ENCODE measurements at places on chromosomes 5 and 9.
A peak's percentile ranks its signal among the peaks of the same experiment; 100 is the strongest.

GRCh38 chr5:122311497-122311960 is 508 bp upstream of the SNCAIP start:
- DNase-seq = no peak

DNA sequence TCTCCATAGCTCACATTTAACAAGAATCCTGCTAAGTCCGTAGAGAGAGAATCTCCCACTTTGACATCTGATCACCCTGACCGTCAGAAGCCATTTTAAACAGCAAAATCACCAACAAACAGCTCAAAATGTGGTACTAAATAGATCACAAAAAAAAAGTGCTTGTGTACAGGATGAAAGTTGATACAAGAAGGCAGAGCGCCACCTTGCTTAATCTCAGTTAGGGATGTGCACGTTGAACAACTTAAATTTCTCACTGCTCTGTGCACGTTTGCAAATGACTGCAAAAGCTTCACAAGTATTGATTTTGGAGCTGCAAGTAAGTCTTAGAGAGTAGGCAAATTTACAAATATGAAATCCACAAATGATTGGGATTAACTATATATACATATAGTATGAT is 63.1 kb upstream of the NREP start:
- DNase-seq = no peak

GRCh38 chr9:137240318-137240840 is 708 bp upstream of the TUBB4B start:
- no peak for DNase-seq

GRCh38 chr5:147084702-147085101 is 150.1 kb upstream of the STK32A start:
- DNase-seq = no peak

DNA sequence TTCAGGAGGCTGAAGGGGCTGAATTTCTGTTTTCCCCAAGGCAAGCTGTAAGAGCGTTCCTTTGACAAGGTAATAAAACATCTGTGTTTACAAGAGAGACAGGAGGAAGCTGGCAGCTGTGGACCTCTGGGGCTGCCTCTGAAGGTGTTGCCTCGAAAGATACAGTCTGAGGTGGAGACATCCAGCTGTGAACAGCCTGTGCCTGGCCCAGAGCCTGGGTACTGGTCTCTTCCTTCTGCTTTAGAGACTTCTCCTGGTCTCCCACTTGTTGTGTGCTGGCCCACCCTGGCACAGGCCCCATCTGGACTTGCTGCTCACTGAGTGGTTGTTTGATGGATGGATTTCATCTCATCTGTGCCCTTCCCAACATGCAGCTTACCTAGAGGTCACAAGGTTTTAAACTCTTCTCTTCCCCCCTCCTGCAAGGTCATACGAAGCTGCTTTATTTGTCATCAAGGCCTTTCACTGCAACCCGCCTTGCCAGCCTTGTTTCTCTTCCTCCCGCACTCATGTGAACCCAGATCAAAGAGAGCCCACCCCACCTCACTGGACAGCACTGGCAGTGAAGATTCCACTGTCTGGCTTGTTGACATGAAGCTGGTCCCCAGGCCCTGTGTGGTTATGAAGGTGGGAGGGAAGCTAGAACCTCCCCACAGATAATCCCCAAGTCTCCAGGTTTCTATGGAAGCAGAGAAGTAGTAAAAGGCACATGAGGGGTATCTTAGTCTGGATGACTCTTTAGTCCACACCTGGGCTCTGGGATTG is 35.0 kb upstream of the ALDH1B1 start:
- DNase-seq = no peak

- no peak for DNase-seq
These were observed 18.1 kb upstream of the CLK4 start for GRCh38 chr5:178644826-178645545.

DNA sequence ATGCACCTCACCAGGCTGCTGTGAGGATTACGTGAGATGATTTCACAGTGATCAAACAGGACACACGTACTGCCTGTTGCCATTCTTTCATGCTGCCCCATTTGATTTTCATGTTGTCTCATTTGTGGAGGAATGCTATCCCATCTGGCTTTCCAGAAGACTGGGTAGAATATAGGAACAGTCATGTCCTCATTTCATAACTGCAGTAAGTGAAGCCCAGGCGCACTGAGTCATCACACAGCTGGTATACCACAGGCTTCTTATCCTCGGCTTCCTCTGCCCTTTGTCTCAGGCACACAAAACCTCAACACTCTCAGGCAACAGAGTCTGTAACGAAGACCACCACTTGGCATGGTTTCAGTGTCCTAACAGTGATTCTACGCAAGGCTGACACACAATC is 62.3 kb downstream of the LHFPL2 start:
- peak; percentile 31 for DNase-seq

DNA sequence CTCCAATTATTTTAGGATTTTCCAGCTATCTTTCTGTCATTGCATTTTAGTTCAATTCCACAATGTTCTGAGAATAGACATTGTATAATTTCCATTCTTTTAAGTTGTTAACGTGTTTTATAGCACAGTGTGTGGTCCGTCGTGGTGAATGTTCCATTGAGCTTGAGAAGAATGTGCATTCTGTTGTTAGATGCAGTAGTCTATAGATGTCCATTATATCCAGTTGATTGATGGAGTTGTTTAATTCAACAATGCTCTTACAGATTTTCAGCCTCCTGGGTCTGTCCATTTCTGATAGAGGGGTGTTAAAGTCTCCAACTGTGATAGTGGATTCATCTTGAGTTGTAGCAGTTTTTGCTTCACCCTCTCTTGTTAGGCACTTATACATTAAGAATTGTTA is 1587.7 kb upstream of the NUDT12 start:
- no peak for DNase-seq

- DNase-seq = no peak
These were observed 7.0 kb downstream of the SARDH start for GRCh38 chr9:133730994-133731715.

- DNase-seq = no peak
These were observed 904.5 kb downstream of the NR2F1-AS1 start for GRCh38 chr5:92676215-92677165.

- no peak for DNase-seq
These were observed 266.0 kb upstream of the TRIM32 start for GRCh38 chr9:116420993-116421538.

- no peak for DNase-seq
These were observed 69.6 kb downstream of the FBXL17 start for GRCh38 chr5:108312258-108312657.

DNA sequence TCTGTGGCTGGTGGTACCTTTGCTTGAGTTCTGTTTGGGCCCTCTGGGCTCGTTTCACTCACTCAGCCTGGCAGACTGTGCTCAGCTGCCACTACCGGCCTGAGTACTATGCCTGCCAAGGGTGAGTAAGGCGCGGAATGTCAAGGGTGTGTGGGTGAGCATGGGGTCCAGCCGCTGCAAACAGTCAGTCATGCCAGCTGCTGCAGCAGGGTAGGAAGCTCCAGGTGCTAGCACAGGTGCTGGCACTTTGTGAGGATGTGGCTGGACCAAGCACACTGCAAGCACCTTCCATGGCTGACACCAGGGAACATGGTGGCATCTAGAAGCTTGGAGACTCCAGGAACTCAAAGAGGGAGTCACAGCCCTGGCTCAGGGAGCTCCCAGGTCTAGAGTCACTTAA is 368.6 kb upstream of the ACO1 start:
- DNase-seq = no peak

DNA sequence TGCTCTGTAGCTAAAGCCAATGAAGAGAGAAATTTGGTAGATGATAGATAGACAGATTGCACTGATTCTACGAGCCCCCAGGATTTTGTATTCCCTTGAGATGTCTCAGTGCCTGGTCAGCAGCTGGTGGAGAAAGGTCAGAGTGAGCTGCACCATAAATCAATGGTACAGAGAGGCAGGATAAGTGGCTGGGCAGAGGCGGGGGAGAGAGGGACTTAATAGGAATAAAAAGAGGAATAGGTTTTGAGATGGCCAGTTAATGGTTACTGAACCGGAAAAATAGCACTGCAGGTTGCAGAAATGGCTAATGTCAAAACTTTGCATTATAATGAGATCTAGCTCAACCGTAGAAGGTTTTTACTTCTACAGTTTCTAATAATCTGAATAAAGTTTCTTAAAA is 47.9 kb upstream of the SLC12A2 start:
- no peak for DNase-seq

GRCh38 chr5:9784231-9784630 is 154.1 kb upstream of the TAS2R1 start:
- no peak for DNase-seq

GRCh38 chr5:172973127-172973916 is 10.2 kb upstream of the ATP6V0E1 start:
- DNase-seq = no peak

DNA sequence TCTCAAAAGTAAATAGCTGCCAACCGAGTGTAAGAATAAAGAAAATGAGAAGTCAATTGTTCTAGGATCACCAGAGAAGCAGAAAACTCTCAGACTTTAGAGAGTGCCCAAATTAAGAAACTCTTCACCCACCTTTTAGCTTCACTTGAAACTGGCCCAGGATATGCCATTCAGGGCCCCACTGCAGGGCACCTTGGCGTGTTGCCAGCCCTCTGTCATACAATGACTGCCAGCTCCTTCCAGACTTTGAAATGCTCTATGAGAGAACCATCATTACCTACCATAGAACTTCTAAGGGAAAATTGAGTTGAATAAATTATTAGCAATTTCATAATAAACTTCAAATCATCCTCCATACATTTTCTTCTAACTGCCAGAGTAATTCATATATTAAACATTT is 240.5 kb downstream of the CETN3 start:
- no peak for DNase-seq

GRCh38 chr5:95725071-95725820 is 5.9 kb upstream of the RHOBTB3 start:
- DNase-seq = no peak

- peak; percentile 19 for DNase-seq
These were observed 548.6 kb upstream of the TLE4 start for GRCh38 chr9:79023134-79023580.

- no peak for DNase-seq
These were observed 80.8 kb downstream of the LMNB1 start for GRCh38 chr5:126857472-126858410.

- DNase-seq = no peak
These were observed 253.1 kb downstream of the TLR4 start for GRCh38 chr9:117957267-117957666.

- no peak for DNase-seq
These were observed 28.2 kb downstream of the LIFR start for GRCh38 chr5:38528162-38528703.

- no peak for DNase-seq
These were observed 244.3 kb downstream of the DENND1A start for GRCh38 chr9:123685489-123686083.

DNA sequence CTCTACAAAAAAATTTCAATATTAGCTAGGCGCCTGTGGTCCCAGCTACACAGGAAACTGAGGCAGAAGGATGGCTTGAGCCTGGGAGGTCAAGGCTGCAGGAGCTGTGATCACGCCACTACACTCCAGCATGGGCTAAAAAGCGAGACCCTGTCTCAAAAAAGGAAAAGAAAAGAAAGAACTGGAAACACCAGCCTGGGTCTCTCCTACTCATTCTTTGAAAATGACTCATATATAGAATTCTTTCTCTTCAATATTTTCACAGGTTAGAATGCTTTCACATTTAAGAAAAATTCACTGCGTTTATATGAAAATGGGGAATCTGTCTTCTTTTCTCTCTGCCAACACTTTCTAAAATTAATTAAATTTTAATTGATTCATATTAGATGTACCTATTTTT is 115.6 kb downstream of the TRPM6 start:
- no peak for DNase-seq

GRCh38 chr9:121574774-121575519 is 75.3 kb upstream of the GGTA1 start:
- DNase-seq = no peak

DNA sequence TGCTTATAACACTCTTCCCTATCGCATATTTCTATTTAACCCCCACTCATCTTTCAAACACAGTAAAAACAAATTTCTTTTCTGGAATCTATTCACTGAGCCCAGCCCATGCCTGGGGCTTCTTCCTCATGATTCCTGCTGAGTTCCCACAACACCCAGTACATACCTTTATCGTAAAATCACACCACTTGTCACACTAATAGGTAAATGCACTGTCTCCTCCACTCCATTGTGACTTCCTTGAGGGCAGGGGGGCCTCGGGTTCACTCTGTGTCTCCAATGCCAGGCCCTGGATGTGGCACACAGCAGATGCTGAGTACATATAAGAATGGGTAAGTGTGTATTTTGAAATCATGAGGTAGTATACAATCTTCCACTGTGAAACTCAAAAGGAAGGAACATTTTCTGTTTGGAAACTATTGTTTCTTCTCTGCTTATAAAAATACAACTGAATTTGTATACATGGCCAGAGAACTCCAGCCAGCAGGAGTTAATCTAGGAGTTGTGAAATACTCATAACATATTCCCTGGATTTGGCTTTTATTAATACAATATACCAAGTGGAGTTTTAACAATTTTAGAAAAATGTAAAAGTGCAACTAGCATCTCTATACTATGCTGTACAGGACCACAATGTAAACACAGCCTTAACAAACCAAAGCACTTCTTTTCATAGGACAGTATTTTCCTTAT is 7.2 kb downstream of the PLK2 start:
- DNase-seq = no peak

DNA sequence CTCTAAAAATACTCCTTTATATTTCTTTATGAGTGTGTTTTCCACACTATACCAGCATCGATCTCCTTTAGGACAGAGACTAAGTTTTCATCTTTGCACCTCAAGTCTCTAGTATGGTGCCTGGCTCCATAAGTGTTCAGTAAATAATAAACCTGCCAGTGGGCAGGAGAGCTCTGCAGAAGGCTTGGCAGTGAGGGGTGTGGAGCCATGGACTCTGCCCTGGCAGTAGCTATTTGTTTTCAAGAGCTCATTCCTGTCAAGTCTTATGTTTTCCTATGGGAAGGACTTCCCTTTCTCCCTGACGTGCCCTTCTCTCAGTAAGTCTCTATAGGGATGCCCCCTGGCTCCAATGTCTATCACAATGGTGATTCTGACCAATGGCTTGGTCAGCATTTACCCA is 252.2 kb downstream of the PIK3R1 start:
- no peak for DNase-seq
